ENCODE measurements at places on chromosomes 11 and 22.

GRCh38 chr11:75925785-75926164 is 110.8 kb downstream of the UVRAG start:
- DNase-seq, result no peak

- no peak for DNase-seq
Observed at GRCh38 chr11:34299284-34299972, 58.4 kb downstream of the ABTB2 start.

GRCh38 chr11:6327806-6328205 is 7.5 kb upstream of the CAVIN3 start:
- no peak for DNase-seq

DNA sequence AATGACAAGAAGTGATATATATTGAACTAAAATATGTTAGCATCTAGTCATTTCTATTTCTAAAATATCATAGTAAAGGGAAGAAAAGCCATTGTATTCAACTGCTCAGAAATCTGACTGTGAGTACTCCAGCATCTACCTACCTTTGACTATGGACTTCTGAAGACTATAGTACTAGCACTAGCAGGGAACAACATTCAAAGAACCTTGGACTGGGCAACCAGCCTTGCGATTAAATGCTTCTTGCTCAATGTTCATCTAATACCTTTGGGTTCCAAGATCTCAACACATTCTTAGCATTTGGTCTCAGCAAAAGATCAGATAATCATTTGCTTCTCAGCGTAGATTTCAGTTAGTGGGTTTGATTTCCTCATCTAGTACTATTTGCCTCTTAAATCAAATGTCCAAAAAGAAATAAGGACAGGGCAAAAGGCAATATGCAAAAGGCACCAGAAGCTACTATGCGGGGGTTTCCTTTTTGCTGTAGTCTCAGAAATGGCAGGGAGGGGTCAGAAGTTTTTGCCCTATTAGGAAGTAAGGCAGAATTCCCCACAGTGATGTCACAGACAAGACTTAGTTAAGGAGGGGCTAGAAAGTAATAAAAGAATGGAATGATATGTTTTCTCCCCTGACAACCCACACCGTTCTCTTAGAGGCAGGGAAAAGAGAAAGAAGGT is 80.6 kb downstream of the GAB2 start:
- DNase-seq, result no peak

- DNase-seq, result no peak
Observed at GRCh38 chr11:73158356-73159051, 16.4 kb upstream of the FCHSD2 start.

DNA sequence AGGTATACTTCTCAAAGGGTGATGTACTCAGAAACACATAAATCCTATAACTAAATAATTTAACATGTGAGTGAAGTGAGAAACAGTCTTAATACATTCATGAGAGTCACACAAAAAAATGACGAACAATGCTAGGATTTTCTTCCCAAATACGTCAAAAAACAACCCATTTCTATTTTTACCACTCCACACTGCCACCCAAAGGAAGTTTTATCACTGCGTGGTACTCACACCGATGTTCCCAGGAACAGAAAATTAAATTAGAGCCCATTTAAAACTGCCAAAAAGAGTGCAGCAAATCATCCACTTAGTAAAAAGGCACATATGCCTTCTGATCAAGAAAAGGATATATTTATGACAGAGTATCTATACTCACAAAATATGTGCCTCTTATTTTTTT is 710.9 kb upstream of the FAT3 start:
- DNase-seq, result no peak

GRCh38 chr11:75450236-75450635 is 17.2 kb upstream of the KLHL35 start:
- DNase-seq, result no peak

DNA sequence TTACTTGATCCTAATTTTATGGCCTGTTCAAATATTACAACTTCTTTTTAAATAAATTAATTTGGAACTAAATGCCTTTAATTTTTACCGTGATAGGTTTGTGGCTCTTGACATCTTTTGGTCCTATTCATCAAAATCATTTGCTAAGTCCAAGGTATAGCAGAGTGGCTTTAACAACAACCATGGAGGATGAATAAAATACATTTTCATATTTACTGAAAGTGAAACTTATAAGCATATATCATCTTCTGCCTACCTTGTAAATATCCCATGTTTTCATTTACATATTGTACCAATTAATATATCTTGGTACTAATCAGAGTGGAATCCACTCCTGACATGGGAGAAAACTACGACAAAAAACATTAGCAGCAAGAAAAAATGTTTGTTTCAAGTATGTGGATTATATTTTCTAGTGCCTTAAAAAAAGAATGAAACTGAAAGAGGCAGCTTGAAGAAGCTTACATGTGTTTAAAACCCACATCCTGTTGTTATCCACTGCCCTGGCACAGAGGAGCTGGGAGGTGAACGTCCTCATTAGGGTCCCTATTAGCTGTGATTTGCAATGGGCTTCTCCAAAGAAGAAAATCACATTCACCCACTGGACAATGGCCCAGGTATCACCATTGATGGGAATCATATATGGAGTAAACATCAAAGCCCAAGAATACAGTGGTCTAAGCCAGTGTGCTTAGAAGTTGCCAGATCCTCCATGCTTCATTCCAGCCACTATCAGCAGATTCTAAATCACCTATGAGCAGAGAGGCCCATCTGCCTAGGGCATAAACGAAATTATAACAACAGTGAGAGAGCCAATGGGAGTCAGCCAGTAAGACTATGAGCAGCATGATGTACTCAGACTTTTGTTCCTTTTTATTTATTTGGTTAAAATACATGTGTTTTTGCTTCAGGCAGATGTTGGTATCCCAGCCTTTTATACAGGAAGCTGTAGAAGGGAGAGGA is 84.7 kb downstream of the MAML2 start:
- DNase-seq, result peak; percentile 49

DNA sequence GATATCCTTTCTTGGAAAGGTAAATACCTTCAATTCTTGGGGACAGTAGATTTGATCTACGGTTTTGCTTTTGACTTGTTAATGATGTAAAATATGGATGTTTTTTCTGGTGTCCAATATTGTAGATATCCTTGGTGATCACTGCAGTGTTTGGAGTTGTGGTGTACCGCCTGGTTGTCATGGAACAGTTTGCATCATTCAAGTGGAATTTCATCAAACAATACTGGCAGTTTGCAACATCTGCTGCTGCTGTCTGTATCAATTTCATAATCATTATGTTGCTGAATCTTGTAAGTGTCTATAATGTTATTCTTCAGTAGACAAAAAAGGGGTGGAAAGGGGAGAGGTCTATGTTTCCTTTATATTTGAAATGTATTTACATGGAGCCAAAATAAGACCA is 27.4 kb upstream of the MUC15 start:
- DNase-seq, result no peak

- DNase-seq, result no peak
Observed at GRCh38 chr11:108859510-108859909, 194.6 kb downstream of the DDX10 start.

DNA sequence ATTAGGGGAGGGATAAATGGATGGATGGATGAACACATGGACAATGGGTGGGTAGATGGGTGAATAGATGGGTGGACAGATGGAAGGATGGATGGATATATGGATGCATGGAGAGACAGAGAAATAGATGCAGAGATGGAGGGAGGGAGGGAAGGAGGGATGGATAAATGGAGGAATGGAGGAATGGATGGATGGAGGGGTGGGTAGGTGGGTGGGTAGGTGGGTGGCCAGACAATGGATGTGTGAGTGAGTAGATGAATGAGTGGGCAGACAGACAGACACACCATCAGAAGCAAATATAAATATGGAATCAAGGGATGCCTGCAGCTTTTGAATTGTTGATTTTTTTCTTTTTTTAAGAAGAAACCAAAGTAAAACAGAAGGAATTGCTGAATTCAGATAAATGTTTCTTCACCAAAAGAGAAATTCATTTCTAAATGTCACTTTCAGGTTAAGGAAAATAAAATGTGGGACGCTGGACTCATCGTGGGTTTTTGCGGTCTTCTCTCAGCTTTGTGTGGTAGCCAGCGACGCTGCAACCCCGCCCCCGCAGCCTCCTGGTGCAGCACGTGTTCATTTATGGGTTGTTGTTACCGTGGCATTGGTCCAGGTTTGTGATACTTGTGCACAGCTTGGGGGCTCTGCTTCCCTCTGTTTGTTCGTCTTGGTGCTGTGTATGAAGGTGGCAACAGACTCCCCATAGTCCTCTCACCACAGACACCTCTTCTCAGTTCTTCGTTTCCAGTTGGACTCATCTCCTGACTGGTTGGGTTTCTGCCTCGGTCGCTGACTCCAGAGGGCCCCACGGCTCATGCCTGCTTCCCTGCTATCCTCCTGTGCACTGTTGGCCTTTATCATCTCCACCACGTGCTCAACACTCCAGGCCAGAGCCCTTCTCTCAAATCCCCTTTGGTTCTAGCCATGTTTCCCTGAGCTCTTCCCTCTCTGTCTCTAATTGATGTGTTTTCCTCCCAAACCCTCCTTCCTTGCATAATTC is 76.4 kb downstream of the CDKN1C start:
- DNase-seq, result no peak

All from GM13976 (cell line).